ENCODE measurements at places on chromosomes 7 and 10.

DNA sequence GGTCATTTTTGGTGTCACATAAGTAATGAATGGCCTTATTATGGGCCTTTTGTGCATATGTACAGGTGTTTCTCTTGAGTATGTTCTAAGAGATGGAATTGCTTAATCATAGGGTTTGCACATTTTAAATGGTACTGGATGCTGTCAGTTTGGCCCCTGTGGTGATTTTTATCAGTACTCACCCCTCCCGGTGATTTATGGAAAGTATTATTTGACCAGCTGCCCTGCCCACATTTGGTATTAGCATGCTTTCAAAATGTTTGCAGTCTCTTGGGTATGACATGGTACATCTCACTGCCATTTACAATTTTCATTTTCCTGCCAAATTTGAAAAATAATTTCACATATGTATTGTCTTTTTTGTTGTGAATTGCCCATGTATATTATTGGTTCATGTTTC, 427.7 kb downstream of the LRMDA start:
- no peak for DNase-seq

- DNase-seq: peak; percentile 36
Observed at GRCh38 chr7:90709501-90710465, 113.7 kb downstream of the CDK14 start.

- no peak for DNase-seq
Observed at GRCh38 chr10:132898391-132899053, 43.8 kb downstream of the CFAP46 start.

DNA sequence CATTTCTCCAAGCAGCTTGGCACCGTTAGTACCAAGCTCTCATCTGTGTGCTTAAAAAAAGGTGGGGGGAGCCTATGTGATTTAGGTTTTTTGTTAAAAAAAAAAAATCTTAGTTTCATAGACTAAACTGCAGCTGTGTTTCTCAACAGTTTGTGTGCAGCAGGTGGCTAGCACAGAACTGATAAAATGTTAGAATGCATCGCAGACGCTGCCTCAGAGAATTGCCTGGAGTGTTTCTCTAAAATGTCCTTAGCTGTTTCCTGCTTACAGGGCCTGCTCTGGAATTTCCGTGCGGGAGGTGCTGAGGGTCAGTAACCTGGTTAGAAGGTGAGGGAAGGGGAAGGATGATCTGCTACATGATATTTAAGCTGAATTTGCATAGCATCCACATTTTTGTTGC, 268.9 kb downstream of the PLXDC2 start:
- no peak for DNase-seq

- DNase-seq: no peak
Observed at GRCh38 chr7:158645842-158646241, 58.2 kb upstream of the PTPRN2 start.

- no peak for DNase-seq
Observed at GRCh38 chr10:105068497-105068896, 427.4 kb downstream of the SORCS3 start.

DNA sequence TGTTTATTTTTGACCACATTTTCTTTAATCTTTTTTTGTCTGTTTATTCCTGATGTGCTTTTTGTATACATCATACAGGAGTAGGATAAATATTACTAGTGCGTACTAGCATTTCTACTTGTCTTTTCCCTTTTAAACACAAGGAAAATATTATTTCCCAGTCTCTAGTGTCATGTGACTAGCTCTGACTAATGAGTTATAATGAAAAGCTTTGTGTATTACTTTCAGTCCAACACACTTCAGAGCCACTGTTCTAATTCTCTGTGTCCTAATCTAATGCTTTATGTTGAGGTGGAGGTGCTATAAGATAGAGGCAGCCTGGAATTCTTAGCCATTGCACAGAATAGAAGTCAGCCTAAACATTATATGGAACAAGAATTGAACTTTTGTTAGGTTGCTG, 65.0 kb upstream of the RAB18 start:
- DNase-seq: no peak

- DNase-seq: no peak
Observed at GRCh38 chr10:83333566-83333965, 805.7 kb upstream of the GHITM start.

GRCh38 chr7:1016577-1017531, 27.5 kb upstream of the GPR146 start:
- no peak for DNase-seq

DNA sequence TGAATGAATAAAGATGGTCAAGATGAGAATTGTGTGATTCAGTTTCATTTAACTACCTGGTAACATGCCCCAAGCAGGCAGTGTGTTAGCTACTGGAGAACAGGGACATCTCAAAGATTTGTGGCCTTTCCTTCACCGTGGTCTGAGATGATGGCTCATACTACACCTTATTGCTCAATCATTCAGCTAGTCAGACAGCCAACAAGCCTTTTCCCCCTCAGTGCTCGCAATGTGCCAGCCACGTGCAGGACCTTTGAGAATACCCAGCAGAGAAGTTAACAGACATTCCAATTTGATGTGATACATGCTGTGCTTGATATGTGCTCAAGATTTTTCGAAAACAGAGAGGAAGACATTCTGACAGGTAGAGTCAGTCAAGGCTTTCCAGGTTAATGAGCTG, 562.8 kb downstream of the SUGCT start:
- no peak for DNase-seq

- no peak for DNase-seq
Observed at GRCh38 chr7:8151161-8151725, 110.7 kb downstream of the ICA1 start.

DNA sequence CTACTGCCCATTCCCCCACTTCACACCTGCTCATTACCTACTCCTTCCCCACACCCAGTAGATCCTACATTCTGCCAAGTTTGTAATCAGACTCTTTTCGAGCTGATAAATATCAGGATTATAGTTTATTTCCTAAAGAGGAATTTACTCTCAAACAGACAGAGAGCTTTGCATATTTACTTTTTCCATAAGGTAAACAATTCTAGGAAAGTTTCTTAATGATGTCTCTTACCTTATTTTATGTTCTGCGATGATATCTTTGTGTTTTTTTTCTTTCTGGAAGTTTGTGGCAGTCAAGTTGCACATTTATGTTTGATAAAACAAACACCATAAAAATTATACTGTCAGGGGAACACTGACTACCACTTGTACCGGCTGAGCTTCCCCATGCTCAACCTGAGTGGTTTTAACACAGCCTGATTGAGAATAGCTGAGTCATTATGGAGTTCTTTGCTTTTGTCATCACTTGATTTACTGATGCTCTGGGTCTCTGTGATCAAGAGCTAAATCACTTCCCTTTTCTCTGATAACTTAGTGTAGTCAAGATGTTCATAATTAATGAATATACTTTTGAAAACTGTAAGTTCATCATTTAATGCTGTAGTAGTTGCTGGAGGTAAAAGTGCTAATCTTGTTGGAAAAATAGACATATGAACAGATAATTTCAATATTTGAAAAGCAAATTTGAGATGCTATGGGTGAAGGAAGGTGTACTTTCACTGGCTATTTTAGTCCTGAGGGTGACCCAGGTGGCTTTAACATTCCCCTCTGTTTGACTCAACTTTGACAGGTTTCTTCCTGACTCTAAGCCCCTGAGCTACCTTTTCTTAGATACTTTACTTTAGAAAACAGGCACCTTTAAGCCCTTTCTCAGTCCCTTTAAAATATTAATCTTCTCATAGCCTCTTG, 1034.5 kb upstream of the LRRTM3 start:
- DNase-seq: no peak

DNA sequence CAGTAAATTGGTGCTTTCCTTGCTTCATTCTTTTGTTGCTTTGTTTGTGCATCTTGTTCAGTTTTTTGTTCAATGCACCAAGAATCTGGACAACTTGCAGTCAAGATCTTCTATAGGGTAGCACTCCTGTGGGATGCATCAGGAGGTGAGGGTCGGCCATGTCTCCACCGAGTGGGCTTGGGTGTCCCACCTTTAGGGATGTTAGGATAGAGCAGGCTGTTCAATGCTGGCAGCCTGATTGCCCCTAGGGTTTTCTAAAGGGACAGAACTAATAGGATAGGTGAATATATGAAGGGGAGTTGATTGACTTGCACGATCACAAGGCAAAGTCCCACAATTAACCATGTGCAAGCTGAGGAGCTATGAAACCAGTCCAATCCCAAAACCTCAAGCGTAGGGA, 109.9 kb downstream of the GLRX3 start:
- no peak for DNase-seq

DNA sequence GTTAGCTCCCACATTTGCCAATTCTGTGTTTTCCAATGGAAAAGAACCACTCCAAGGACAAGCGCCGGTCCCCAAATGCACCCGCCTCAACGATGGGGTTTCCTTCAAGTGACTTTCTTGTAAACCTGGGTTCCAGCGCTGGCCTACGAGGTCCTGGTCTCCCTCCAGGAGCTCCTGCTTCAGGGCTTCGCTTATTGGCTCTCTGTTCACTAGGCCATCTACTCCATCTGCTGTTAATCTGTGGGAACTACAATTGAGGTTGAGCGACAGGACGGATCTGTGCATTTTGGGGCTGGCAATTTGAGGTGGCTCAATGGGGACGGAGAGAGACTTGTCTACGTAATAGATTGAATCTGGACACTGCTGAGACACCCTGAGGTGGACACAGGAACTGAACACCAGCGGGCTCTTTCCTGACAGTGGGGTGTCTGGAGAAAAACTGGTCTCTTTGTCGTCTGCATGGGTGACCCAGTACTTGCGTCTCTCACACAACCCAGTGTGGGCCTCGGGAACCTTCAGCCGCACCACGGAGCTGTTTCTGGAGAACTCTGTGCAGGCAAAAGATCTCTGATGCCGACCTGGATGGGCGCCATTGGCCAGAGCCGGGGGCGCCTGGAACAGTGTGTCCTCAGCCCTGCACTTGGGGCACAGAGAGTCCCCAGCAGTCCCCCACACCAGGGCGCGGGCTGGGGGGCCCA, 115.9 kb upstream of the ADAM12 start:
- DNase-seq: peak; percentile 65

DNA sequence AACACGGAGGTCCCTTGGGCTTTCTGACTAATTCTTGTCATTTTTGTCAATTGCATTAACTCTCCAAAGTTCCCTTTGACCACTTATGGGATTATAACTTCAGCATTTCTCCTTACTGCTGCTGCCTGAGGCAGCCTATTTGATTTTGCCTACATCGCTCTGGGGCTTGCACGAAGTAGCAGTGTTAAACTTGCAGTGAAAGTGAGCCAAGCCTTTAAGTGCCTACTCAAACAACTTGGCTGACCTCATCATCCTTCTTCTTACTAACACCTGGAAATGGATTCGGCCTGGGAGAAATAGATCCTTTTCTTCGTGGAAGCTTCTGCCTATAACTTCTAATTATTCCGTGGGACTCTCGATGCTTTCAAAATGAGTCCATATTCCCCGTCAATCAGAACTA, 76.6 kb downstream of the DGKB start:
- DNase-seq: no peak

DNA sequence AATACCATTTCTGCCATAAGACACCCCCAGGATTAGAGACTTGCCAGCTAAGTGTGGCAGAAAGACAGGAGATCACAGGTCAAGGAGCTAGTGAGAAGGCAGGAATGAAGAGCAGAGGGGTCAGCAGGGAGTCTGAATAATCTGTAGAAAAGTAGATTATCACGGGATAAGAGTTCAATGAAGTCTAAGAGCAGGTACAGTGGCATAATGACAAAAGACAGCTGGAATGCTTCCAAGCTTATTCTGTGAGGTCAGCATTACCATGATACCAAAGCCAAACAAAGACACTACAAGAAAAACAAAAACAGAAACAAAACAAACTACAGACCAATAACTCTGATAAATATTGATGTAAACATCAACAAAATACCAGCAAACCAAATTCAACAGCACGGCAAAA, 20.8 kb downstream of the PILRA start:
- DNase-seq: no peak

DNA sequence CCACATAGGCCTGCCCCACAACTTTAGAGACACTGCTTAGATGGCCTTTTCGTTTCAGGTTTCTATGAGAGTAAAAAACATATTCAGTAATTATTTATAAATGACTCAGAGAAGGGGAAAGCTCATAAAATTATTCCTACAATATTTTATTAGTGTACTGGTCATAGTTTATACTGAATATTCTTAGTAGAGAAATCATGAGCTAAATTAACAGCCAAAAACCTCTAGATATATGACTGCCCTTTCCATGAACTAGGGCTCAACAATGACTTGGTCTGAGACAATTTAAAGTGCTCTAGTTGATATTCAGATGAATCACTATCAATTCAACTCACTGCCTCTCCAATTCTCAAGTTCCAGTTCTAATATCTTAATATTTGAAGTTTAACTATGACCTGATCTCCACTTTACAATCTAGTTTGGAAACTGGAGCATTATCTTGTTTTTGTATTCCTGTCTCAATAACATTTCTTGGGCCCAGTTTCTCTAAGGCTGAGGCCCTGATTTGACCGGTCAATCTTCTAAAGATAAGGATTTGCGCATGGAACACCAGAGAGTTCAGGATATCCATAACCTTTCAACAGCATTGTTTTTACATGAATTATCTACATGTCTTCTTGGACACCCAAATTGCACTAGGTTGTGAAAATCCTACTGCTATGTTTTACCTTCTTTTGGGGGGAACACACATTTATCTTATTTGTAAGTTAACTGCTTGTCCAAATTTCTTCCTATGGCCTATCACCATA, 141.6 kb downstream of the DGKB start:
- no peak for DNase-seq

GRCh38 chr7:112448381-112448780, 1.9 kb upstream of the IFRD1 start:
- DNase-seq: no peak

DNA sequence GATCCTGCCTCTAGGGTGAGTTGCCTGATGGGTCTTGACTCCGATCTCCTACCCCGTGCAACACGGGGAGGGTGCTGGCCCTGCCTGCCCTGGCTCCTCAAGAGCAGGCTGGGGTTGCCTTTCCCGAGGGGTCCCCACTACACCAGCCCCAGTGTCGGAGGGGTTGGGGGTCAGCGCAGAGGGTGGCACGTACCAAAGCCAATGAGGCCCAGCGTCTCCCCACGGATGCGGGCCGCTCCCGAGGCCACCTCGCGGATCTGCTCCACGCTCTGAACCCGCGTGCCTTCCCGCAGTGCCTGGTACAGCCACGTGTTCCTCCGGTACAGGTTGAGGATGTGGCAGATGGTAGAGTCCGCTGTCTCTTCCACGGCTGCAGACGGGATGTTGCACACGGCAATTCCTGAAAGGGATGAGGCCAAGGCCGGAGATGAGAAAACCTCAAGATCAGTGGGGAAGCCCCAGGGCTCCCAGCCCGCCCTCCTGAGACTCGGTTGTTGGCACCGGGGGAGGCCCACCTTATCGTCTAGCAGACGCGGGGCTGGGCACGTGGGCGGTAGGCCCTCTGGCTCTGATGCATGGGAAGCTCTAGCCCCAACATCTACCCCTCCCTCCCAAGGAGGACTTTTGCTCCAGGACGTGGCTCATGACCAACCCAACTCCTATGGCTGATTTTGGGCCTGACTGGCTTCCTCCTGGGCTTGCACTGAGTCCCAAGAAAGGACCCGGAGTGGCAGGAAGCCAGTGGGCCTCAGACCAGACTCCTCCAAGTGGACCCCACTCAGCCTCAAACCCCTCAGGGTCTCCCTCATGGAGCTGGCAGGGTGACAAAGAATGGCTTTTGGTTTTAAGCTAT, 56.1 kb downstream of the ZRANB1 start:
- DNase-seq: no peak

- no peak for DNase-seq
Observed at GRCh38 chr10:78516236-78516635, 482.6 kb downstream of the RPS24 start.

Data from LHCN-M2 (cell line).